ENCODE measurements at places on chromosomes 2 and 18. TPM values are rescaled to one million over a fixed set of nuclear protein-coding genes. Genes with fewer than 3 reads are reported as not detected.

GRCh38 chr2:160842286-160842685 is 317.9 kb upstream of the TANK start:
- DNase-seq = no peak

- no peak for DNase-seq
Observed at GRCh38 chr2:88071365-88071764, 3.7 kb downstream of the SMYD1 start.

DNA sequence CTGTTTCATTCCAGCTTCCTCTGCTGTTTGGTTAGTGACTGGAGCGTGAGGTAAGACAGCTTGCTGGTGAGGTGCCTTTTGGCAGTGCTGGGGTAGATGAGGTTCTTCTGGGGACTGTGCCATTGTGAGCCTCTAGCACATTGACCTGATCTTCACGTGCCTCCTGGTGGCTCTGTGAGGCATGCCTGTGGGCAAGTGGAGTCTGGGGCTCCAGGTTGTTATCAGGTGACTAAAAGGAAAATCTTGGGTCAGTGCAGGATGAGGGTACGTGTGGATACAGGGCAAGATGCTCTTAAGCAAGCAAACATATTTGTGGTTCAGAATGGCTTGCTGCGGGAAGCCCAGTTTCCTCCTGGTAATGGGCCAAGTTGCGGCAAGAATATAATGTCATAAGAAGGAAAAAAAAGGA is 75.4 kb downstream of the FHOD3 start:
- no peak for DNase-seq

PTRHD1 gene
- 21.7 TPM for total RNA-seq
